Activated T-helper 2 cell treated with anti-CD3 and anti-CD28 coated beads, Interferon-gamma antibody, Interleukin-2, Interleukin-4, amounts not matched to agents 10 μg/mL and 5 μg/mL and 100 μg/mL, durations not matched to agents 14 hours and 24 hours and 36 hours (primary cell): ENCODE measurements at places on chromosomes 6 and 20.

- no peak overlapping the region for H3K27ac ChIP-seq
- H3K36me3 ChIP-seq: no peaks in the 10 kb centered on the region
- H3K4me1 ChIP-seq: no peaks in the 10 kb centered on the region
- no peak overlapping the region for H3K4me3 ChIP-seq
- no peak for DNase-seq
These were observed 52.2 kb downstream of the MANEA start for GRCh38 chr6:95629551-95629950.

DNA sequence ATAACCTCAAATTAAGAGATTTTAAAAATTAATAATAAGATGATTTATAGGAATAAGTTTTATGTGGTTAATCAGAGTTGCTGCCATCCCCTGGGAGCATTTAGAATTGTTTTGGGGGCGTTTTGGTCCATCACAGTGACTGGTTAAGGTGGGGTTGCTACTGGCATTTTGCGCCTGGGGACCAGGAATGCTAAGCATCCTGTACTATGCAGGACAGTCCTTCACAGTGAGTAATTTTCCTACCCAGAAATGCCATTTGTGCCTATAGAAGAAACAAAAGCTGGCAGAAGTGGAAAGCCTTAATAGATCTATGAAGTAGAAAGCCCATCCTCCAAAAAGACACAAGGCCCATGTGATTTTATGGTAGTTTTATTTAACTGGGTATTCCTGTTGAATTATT lies 118.0 kb downstream of the ANKS1A start:
- no peaks in the 10 kb centered on the region for H3K36me3 ChIP-seq
- H3K27me3 ChIP-seq: peaks cover 12% of the 10 kb centered on the region
- no peak overlapping the region for H3K4me3 ChIP-seq
- no peak overlapping the region for H3K27ac ChIP-seq

- H3K27ac ChIP-seq: peak overlapping the region; percentile 70
- H3K36me3 ChIP-seq: peaks cover 53% of the 10 kb centered on the region
- no peaks in the 10 kb centered on the region for H3K27me3 ChIP-seq
- peaks cover 40% of the 10 kb centered on the region for H3K4me1 ChIP-seq
- DNase-seq: no peak
These were observed 1.8 kb upstream of the CEP43 start for GRCh38 chr6:166997348-166997747.

GRCh38 chr20:10502098-10502526 lies 67.0 kb downstream of the SLX4IP start:
- H3K4me1 ChIP-seq: peaks cover 50% of the 10 kb centered on the region
- H3K27me3 ChIP-seq: no peaks in the 10 kb centered on the region
- H3K27ac ChIP-seq: peak overlapping the region; percentile 87
- DNase-seq: no peak
- H3K36me3 ChIP-seq: no peaks in the 10 kb centered on the region

GRCh38 chr20:46088409-46089166 lies 1.2 kb downstream of the NCOA5 start:
- H3K27me3 ChIP-seq: no peaks in the 10 kb centered on the region
- H3K4me1 ChIP-seq: peaks cover 28% of the 10 kb centered on the region
- DNase-seq: no peak

DNA sequence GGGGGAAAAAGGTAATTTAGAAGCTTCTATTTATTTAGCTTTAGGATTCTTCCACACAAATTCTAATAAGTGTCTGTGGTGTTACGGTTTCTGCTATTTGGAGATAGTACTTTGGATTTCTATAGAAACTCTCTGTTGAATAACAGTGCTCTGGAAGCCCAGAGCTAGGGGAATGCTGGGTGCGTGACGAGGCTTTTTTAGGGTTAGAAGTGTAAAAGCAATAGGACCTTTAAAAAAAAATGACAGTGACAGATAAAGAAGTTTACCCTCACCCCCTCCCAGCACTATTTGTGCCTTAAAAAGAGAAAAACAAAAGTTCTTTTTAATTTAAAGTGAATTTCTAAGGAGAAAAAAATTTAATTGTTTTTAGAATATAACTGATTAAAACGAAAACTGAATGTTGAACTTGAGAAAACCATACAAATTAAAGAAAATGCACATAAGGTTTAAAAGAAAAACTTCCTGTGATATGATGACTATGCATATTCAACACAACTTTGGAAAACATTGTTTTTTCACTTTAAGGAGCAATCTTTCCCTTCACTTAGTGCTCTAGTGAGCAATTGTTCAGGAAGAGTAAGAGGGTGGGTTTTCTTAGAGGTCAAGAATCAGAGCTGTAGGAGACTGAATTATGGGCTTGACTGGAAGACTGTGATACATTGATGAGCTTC lies 89.6 kb upstream of the RIPOR2 start:
- H3K4me1 ChIP-seq: peaks cover 40% of the 10 kb centered on the region
- peak overlapping the region; percentile 67 for H3K4me3 ChIP-seq
- peak overlapping the region; percentile 89 for H3K27ac ChIP-seq
- H3K27me3 ChIP-seq: no peaks in the 10 kb centered on the region
- H3K36me3 ChIP-seq: peaks cover 10% of the 10 kb centered on the region

DNA sequence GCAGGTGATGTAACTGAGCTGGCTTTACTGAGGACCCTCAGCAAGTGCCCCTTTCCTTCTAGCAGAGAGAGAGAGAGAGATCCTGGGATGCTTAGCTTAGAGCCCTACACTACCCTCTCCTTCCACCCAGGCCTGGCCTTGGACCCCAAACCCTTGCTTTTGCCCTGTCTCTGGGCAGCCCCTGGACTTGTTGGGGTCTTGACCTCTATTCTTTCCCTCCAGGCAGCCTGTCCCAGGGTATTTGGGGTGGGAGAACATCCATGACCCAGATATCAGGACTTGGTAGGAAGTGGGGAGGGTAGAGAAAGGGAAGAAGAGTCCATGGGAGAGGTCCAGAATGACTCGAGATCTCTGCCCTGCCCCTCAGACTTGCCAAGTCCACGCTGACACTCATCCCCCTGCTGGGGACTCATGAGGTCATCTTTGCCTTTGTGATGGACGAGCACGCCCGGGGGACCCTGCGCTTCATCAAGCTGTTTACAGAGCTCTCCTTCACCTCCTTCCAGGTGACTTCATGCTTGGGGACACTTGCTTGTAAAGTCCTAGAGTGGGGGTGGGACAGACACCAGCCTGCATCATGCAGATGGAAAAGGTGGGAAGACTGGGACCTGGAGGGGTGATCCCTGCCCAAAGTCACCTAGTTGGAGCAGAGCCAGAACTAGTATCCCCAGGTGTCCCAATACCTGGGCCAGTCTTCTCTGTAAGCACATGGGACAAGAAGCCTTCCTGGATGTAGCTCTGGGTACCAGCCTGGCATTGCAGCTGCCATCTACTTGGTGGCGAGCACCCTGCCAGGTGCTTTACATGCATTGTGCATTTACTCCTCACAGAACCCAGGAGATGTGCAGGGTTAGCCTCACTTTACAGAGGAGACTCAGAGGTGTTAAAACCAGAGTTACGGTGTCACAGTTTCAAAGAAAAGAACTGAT lies 30.9 kb downstream of the GLP1R start:
- H3K4me1 ChIP-seq: peaks cover 16% of the 10 kb centered on the region
- no peak overlapping the region for H3K4me3 ChIP-seq
- H3K36me3 ChIP-seq: no peaks in the 10 kb centered on the region
- no peak overlapping the region for H3K27ac ChIP-seq
- peaks cover 9% of the 10 kb centered on the region for H3K27me3 ChIP-seq
- DNase-seq: no peak

DNA sequence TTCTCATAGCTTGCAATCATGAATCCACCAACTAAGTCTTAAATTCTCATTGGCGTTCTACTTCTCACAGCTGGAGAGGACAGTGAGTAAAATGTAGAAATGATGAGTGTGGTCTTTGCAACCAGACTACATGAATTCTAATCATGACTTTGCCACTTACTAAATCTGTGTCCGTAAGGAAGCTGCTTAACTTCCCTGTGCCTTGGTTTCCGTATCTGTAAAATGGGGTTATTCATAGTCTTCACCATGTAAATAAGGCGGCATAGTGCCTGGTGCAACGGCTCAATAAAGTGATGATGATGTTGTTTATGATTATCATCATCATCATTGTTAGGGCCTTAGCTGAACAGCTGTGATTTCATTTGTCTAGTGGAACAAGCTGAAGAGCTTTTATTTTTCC lies 12.6 kb downstream of the CFAP206 start:
- no peak overlapping the region for H3K4me3 ChIP-seq
- H3K4me1 ChIP-seq: no peaks in the 10 kb centered on the region
- peaks cover 3% of the 10 kb centered on the region for H3K27me3 ChIP-seq
- H3K36me3 ChIP-seq: no peaks in the 10 kb centered on the region
- no peak for DNase-seq

DNA sequence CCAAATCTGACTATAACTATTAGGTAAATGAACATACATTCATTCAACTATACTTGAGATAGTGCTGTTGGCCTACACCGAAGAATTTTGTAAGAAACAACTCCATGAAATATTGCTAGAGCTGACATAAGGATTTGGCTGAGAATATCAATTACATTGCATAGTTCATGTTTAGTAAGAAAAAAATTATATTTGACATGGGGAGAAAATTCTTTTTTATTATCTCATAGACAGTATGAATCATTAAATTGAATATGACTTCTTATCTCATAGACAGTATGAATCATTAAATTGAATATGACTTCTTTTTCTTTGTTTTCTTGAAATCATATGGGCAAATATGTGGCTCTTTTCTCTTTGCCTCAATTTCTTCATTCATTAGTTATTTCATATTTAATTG lies 212.3 kb upstream of the HSF2 start:
- no peaks in the 10 kb centered on the region for H3K27me3 ChIP-seq
- no peak for DNase-seq

- H3K36me3 ChIP-seq: peaks cover 4% of the 10 kb centered on the region
- peaks cover 44% of the 10 kb centered on the region for H3K4me1 ChIP-seq
- no peaks in the 10 kb centered on the region for H3K27me3 ChIP-seq
These were observed 22.9 kb upstream of the CD83 start for GRCh38 chr6:14094721-14095120.

DNA sequence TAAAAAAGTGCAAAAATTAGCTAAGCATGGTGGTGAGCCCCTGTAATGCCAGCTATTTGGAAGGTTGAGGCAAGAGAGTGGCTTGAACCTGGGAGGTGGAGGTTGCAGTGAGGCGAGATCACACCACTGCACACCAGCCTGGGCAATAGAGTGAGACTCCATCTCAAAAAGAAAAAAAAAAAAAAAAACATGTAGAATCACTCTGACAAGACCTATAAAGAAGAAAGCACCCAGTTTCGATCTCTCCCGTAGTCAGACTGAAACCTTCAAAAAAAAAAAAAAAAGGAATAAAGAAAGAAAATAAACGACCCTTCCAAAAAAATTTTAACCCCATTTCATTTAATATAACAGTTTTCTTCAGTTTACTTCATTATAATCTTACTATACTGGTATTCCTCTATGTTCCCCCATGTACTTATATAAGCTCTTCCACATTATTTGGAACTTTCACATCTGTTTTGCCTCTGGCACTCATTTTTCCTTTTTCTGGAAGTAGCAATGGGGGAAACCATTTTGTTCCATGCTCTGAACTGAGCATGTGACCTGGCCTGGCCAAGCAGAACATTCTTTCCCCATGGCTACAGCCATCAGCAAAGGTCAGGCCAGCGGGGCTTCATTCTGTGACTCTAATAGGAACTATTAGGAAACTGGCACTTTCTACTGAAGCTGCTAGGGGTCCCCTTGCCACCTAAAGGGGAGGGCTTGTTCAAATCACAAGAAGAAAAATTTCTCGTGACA lies 9.6 kb downstream of the SLC18B1 start:
- peaks cover 3% of the 10 kb centered on the region for H3K36me3 ChIP-seq
- no peak for DNase-seq
- no peak overlapping the region for H3K27ac ChIP-seq
- H3K4me1 ChIP-seq: peaks cover 8% of the 10 kb centered on the region

- H3K27ac ChIP-seq: no peak overlapping the region
- no peak for DNase-seq
- no peaks in the 10 kb centered on the region for H3K36me3 ChIP-seq
- no peaks in the 10 kb centered on the region for H3K4me1 ChIP-seq
- no peaks in the 10 kb centered on the region for H3K27me3 ChIP-seq
These were observed 610.5 kb upstream of the FLRT3 start for GRCh38 chr20:14947946-14948345.

GRCh38 chr6:36596356-36596755 lies 2.2 kb downstream of the SRSF3 start:
- peak overlapping the region; percentile 99 for H3K27ac ChIP-seq
- H3K27me3 ChIP-seq: no peaks in the 10 kb centered on the region
- peaks cover 41% of the 10 kb centered on the region for H3K4me1 ChIP-seq
- no peak for DNase-seq
- peak overlapping the region; percentile 96 for H3K4me3 ChIP-seq

DNA sequence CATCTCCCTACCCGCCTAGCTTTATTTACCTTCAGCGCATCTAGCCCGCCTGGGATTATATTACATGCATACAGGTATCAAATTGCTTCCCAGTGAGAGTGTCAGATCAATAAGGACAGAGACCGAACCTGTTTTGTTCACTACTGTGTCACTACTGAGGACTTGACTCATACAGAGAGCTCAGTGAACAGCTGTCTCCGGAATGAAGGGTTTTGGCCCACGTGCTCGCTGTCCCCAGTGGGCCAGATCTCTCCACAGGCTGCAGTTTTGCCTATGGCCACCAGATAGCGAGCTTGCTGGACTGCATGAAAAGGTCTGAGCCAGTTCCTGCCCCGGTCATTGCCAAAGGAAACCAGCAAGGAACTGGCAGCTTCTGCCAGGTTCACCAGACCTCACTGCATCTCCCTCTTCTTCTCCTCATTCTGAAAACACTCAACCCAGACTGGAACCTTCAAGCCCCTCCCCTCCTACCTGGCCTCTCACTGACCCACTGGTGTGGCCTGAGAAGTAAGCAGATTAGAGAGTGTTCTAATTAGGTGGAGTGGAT lies 150.8 kb downstream of the ZMYND8 start:
- no peak overlapping the region for H3K27ac ChIP-seq
- H3K27me3 ChIP-seq: no peaks in the 10 kb centered on the region
- DNase-seq: peak; percentile 53
- no peak overlapping the region for H3K4me3 ChIP-seq

DNA sequence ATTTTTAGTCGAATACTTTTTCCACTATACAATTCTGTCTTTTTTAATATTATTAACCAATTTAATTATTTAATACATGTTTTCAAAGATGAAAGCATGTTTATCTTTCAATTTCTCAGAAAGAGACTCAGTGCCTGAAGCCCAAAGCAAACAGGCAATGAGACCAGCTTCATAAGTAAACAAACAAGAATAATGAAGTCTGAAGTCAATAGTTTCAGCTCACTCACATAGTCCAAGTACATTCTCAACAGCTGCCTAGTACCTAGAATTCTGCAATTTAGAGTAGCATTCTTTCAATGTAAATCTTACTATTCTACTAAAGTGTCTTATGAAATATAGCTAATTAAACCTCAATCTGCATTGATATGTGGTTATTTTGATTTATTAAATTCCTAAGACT lies 626.5 kb upstream of the NRSN1 start:
- no peaks in the 10 kb centered on the region for H3K4me1 ChIP-seq
- DNase-seq: no peak
- no peaks in the 10 kb centered on the region for H3K36me3 ChIP-seq
- H3K27ac ChIP-seq: no peak overlapping the region

DNA sequence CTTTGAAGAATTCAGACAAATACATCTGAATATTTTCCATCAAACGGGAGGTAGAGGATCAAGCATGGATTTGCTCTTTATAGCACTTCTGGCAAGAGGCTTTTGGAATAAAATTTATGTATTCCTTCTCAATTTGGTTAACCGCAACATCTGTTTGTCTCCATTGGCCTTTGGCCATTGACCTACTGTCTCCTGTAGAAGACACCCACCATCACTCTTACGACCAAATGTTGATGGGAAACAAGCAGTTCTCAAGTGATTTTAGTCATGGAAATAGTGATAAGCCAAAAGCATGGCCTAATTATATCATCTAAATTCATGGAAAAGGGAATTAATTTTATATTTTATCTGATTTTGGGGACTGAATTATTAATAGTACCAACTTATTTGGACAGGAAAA lies 591.9 kb downstream of the CD109 start:
- no peaks in the 10 kb centered on the region for H3K27me3 ChIP-seq
- DNase-seq: no peak
- no peak overlapping the region for H3K4me3 ChIP-seq
- no peak overlapping the region for H3K27ac ChIP-seq
